ENCODE measurements at places on chromosomes 5 and 9.

GRCh38 chr9:101463397-101463796 lies 27.8 kb upstream of the ALDOB start:
- no peak for DNase-seq

- no peak for DNase-seq
Observed at GRCh38 chr9:81588148-81588871, 101.0 kb downstream of the TLE1 start.

- no peak for DNase-seq
Observed at GRCh38 chr5:39062530-39062929, 11.7 kb downstream of the RICTOR start.

GRCh38 chr9:136856079-136856476 lies 3.9 kb downstream of the MAMDC4 start:
- DNase-seq = no peak

- DNase-seq = no peak
Observed at GRCh38 chr5:73464016-73464745, 15.6 kb upstream of the FOXD1 start.

DNA sequence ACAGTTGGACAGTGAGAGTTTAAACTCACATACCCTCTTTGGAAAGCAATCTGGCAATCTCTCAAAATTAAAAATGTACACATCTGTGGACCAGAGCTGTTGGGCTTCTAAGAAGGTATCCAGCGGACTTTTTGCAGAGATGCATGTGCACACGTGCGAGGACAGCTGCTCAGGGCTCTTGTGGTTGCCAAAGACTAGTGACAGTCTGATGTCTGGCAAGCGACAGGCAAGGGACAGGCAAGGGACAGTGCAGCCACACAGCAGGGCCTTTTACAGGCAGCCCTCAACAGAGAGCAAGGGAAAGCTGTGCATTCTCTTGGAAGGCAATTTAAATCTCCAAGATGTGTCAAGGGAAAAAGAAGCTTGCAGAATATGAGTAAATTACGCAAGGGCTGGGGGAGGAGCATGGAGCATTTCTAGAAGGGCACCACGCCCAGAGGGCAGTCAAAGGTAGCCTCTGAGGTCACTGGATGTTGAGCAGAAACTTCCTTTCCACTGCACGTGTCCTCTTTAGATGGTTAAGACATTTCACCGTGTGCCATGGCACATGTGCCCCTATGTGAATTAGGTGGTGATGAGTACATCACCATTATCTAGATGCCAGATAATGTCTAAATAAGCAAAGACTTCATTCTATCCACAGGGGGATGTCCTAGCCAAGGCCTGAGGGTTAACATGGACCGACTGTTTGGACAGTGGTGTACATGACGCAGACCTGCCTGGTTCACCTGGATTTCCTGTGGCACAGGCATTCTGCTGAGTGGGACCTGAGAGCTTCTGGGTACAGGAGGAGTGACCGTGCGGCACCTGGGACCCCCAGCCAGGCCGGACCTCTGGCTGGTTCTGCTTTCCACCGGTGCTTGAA lies 9.1 kb downstream of the GFPT2 start:
- DNase-seq = no peak

DNA sequence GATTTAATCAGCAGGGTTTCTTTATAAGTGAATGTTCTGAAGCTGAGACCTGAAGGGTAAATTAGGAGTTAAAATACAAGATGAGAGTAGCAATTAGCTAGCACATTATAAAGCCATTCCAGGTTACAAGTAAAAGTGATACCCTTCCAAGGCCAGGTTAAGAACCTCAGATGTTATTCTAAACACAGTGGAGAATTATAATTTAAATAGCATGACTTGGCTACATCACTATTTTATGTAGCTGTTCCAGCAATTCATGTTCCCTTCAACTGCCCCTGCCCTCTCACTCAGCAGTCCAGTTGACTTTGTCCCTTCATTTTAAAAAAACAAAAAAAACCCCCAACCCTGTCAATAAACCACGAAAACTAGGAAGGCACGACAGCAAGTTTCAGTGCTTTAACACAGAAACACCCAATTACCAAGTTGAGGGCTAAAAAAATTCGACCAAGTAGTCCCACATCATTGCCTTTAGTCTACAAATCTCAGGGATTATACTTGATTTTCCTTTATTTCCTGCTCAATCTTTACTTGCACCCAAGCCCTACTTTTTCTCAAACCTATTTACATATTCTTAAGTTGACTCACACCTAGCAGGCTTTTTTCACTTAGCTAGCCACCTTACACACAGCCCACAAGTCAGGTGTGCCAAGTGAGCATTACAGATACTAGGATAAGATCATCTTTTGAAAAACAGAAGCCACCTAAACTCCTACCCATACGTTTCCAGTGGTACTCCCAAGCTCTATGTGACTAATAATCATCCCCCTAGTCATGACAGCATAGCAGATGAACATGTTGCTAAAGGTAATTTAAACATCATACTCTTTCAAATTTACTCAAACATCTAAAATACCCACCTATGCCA lies 3.4 kb downstream of the RPL37 start:
- no peak for DNase-seq

DNA sequence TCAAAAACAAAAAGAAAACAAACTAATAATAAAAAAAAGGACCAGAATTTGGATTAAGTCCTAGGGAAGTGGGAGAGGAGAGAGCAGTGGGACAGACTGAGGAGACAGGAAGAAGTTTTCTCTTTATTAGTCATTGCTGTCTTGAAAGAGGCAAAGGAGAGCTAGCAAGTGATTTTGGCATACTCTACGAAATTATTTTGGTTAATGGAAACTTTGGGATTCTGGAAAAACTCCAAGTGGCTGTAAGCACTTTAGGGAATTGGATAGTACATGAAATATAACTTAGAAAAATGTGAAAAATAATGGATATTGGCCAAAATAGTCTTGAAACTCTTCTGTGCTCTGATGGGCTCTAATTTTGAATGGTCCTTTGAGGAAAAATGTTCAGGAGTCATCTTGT lies 1641.8 kb upstream of the WWC1 start:
- DNase-seq = no peak

DNA sequence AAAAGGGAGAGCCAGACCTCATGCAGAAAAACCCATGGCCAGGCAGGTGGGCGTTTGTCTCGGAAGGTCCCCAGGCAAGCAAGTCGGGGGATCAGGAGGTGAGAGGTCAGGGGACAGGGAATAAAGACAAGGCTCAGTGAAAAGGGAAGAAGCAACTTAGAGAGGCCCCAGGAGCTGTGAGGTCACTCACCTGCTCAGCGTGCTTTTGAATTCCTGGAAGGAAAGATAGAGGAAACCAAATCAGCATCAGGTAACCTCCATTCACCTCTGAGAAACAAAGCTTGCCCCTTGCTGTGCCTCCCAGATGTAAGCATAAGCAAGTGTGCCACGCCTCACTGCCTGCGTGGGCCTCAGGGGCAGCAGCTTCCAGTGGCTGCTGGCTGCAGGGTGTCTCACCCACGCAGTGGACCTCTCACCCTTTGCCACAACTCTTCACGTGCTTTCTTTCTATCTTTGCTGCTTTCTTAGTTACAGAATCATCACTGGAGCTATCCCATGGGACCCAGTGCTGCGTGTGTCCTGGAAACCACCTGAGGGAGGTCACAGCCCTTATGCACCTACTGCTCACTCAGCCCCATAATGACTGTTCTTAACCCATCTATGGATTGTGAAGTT lies 6.0 kb downstream of the TRIM7 start:
- DNase-seq = no peak

GRCh38 chr5:149735066-149735465 lies 5.0 kb downstream of the PPARGC1B start:
- no peak for DNase-seq

GRCh38 chr5:159095151-159095721 lies 4.5 kb downstream of the EBF1 start:
- no peak for DNase-seq

- DNase-seq = no peak
Observed at GRCh38 chr5:58279259-58279658, 180.6 kb downstream of the PLK2 start.

DNA sequence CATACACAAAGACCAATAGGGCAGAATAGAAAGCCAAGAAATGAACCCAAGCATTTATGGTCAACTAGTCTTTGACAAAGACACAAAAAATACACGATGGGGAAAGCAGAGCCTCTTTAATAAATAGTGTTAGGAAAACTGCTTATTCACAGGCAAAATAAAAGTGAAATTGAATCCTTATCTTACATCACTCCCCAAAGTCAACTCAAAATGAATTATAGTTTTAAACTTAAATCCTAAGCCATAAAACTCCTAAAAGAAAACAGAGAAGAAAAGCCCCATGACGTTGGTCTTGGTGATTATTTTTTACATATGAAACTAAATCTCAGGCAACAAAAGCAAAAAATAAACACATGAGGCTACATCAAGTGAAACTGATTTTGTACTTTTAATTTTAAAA lies 46.8 kb downstream of the CHSY3 start:
- no peak for DNase-seq

DNA sequence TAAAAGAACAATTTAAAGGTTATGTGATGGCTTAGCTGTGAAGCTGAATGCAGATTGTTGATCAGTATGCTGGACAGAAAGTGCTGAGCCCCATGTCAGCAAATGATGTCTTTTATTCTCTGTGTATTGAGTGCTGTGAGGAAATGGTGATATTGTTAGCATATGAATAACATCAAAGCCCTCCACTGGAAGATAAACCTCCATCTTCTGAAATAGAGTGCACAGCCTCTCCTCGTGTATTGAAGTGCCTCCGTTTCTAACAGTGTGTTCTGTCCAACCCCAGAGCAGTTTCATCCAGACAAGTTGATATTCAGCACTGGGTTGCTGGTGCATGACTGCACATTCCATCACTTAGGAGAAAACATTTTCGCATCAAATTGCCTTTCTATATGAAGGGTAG lies 242.9 kb downstream of the CSNK1G3 start:
- no peak for DNase-seq

GRCh38 chr9:136994180-136994887 lies 2.0 kb downstream of the CLIC3 start:
- no peak for DNase-seq

- no peak for DNase-seq
Observed at GRCh38 chr9:14313378-14313940, 482 bp downstream of the NFIB start.

- DNase-seq = no peak
Observed at GRCh38 chr5:93924628-93925027, 183.2 kb upstream of the POU5F2 start.

DNA sequence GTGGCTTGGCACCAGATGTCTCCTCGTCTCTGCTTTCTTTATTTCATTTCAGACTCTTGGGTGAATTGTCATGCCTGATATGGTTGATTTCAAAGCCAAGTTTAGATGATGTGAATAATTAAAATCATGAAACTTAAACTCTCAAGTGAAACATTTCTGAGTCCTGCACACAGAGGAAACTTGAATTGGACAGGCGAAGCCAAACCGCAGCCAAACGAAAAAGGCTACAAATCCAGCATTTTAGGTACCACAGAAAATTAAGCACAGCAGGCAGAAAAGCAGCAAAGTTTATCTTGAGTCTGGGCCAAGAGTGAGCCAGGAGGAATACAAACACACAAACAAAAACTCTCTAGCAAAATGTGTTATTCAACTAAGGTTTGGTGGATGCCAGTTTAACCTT lies 659.8 kb upstream of the KLF4 start:
- no peak for DNase-seq

DNA sequence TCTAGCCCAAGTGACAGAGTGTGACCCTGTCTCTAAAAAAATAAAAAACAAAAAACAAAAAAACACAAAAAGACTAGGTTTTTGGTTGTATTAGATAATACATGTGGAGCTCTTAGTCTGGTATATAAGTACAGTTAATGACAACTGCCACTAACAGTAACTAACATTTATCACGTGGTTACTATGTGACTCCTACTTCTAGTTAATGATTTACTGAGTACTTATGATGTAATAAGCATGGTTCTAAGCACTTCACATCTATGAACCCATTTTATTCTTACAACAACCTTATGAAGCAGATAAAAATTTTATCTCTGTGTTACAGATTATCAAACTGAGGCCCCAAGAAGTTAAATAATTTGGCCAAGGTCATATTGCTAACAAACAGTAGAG lies 6.1 kb upstream of the TMEFF1 start:
- DNase-seq = no peak

DNA sequence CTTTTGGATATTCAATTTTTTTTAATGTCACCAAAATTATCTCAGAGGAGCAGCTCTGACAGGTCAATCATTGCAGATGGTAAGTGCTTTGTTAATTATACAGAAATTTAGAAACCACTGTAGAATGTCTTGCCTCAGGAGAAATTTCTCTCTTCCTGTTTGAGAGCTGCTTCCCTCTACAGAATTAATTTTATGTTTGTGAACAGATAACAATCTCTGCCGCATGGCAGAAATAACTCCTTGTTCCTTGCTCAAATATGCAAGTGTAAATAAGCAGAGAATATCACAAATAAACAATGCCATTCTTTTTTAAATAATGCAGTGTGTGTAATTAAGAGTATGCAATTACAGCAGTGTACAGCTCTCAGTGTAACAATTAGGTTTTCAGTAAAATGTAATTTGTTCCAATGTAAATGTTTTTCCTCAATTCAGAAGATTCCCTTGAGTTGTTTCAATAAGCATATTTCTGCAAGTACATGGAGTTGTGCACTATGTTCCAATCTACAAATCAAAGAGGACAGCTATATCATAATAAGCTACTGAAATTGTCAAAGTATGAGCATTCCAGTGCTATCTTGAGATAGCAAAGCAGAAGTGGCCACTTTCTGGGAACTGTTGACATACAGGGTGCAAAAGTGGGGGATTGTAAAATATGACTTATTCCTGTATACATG lies 1012.8 kb downstream of the MAT2B start:
- no peak for DNase-seq

DNA sequence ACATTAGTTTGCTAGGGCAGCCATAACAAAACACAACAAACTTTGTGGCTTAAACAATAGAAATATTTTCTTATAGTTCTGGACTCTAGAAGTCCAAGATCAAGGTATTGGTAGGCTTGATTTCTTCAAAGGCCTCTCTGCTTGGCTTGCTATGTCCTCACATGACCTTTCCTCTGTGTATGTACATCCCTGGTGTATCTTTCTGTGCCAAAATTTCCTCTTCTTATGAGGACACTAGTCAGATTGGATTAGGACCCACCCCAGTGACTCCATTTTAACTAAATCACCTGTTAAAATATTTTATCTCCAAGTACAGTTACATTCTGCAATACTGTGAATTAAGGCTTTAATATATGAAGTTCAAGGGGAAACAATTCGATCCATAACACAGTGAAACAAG lies 168.9 kb upstream of the CCNH start:
- DNase-seq = no peak

- no peak for DNase-seq
Observed at GRCh38 chr9:122941582-122942234, 888 bp downstream of the RABGAP1 start.

- DNase-seq = no peak
Observed at GRCh38 chr5:62182802-62183201, 123.2 kb upstream of the KIF2A start.
